NCI-H1105 (cell line): ENCODE measurements at places on chromosomes 7 and 10.

- DNase-seq = no peak
These were observed 560.5 kb upstream of the GALNT17 start for GRCh38 chr7:70571403-70571934.

DNA sequence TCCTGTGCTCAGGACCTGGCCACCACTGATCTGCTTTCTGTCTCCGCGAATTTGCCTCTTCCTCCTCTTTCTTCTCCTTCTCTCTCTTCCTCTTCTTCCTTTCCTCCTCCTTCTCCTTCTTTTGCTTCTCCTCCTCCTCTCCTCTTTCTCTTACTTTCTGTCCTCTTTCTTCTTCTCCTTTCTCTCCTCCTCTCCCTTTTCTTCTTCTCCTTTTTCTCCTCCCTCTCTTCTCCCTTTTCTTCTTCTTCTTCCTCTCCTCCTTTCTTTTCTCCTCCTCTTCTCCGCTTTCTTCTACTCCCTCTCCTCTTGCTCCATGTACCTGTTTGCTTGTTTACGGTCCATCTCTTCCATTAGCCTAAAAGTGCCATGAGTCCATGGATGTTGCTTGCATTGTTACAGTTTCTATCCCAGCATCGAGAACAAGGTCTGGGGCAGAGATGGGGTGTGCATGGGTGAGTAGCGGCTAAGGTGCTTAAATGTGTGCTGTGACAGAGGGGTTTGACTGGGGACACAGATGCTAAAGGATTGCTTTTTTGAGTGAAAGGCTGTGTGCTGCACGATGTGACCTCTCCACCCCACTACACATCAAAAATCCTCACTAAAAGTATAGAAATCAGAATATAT, 7.7 kb downstream of the SH2D4B start:
- no peak for DNase-seq

- no peak for DNase-seq
These were observed 152.4 kb upstream of the TRIM24 start for GRCh38 chr7:138307633-138308032.

GRCh38 chr7:73358590-73359275, 30.8 kb downstream of the FKBP6 start:
- no peak for DNase-seq

- no peak for DNase-seq
These were observed 9.0 kb upstream of the FKBP9 start for GRCh38 chr7:32948202-32948601.

GRCh38 chr7:140005341-140005740, 57.4 kb downstream of the PARP12 start:
- no peak for DNase-seq

DNA sequence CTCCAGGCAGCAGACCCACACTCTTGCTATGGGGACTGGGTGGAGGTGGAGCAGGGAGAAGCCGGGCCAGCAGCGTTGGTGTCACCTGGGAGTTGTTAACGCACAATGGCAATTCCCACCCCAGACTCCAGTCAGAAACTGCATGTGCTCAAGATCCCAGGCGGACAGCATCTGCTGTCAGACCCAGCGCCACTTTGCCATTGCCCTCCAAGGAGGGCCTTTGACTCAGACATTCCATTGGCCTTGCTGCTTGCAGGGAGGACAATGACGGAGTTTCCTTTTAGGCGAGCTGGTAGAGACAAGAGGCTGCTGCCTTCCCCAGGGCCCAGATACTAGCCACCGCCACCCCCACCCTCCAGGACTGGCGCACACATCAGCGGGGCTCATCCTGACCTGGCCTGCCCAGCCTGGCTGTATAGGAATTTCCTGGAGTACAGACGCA, 34.5 kb downstream of the ZNF775 start:
- no peak for DNase-seq

DNA sequence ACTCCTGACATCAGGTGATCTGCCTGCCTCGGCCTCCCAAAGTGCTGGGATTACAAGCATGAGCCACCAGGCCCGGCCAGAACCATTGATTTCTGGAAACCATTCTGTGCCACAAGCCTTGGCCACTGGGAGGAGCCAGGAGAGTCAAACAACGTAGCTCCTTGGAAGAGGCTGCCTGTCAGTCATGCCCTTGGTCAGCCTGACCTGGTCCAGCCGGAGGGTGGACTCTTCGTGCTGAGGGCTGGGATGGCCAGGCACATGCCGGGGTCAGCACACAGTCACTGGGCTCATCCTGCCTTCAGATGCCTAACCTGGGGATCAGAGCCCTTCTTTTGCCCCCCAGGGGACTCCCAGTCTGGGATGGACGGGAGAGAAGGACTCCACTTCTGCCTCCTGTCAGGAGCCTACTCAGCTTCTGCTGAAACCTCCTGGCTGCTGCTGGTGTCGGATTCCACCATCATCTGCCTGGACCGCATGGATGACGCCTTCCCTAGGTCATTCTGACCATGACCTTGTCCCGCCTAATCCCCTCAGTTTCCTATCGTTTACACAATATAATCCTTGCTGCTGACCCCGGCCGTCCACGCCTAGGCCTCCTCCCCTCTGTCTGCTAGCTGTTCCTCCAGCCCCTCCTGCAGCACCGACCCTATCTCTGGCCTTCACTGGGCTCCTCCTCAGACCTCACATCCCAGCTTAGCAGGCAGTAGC, 30.4 kb downstream of the TMEM270 start:
- no peak for DNase-seq

GRCh38 chr7:41925946-41926345, 223.1 kb upstream of the INHBA start:
- DNase-seq = no peak

GRCh38 chr10:93342921-93343320, 139.2 kb downstream of the MYOF start:
- no peak for DNase-seq

GRCh38 chr10:133124357-133125211, 35.4 kb upstream of the KNDC1 start:
- DNase-seq = no peak

DNA sequence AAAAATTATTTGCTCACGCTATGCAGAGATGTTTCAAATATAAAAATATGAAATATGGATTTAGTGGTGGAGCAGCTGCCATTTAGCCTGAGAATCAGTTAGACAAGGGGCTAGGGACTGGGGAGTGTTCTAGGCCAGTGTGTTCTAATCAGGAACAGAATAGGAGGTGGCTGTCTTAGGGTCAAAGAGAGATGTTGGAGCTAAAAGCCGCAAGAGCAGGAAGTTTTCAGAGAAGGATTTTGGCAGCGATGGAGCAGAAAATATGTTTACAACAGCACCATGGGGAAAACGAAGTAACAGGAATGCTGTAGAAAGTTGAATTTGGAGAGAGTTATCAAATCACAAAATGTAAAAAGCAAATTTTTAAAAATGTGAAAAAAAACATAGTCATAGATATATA, 314.0 kb upstream of the SEMA3A start:
- no peak for DNase-seq

- no peak for DNase-seq
These were observed 3.7 kb upstream of the PRKAR1B start for GRCh38 chr7:730501-731439.

DNA sequence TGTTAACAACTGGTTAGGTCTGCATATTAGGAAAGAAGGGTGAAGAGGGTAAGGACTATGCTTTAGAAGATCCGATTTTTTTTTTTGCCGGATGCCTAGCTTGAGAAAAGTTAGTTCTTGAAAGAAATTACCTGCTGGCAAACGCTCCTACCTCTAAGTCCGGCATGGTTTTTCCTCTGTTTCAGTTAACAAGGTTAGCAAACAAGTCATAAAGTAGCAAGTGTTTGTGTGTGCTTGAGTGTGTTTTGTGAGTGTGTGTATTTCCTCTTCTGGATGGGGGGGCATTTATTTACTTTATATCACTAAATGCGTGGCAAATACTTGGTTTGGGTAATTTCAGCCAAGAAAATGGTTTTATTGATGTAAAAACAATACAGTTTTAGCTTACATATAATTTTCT, 195.6 kb downstream of the SUGCT start:
- no peak for DNase-seq

GRCh38 chr10:92574548-92575261, 812 bp upstream of the IDE start:
- peak; percentile 28 for DNase-seq

- no peak for DNase-seq
These were observed 26.4 kb downstream of the MAPK8 start for GRCh38 chr10:48332871-48333216.

- no peak for DNase-seq
These were observed 4.1 kb upstream of the FUOM start for GRCh38 chr10:133361773-133362441.

GRCh38 chr7:44244282-44244681, 43.5 kb downstream of the YKT6 start:
- no peak for DNase-seq

GRCh38 chr7:3301831-3302618, 973 bp downstream of the SDK1 start:
- DNase-seq = peak; percentile 51

- no peak for DNase-seq
These were observed 84.5 kb upstream of the DUSP5 start for GRCh38 chr10:110413049-110413783.

DNA sequence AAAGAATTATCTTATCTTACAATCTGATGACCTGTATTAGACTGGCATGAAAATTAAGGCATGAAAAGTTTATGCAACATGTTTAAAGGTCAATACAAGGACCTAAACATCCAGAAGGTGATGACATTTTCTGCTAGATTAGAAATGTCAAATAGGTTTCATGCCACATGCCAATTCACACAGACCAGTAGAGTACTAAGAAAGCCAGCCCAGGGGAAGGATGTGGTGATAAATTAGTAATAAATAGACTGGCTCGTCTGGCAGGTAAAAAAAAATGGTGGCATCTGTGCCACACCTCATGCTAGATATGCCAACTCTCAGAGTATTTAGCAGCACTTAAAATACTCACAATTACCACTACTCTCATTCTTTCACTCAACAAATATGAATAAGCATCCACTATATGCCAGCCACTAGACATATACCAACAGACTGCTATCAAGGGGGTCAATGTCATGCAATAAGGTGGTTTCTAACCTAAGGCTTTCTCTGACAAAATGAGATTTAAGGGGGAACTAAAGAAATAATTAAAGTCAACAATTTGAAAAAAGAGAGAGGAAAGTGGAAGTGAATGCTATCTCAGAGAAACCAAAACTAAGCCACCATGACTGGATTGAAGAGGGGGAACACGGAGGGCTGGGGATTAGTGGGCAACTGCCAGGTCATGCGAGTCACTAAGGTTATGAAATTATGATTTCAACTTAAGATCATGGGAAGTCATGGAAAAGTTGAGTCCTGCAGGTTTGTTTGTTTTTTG, 83.5 kb downstream of the SGMS1 start:
- DNase-seq = no peak

DNA sequence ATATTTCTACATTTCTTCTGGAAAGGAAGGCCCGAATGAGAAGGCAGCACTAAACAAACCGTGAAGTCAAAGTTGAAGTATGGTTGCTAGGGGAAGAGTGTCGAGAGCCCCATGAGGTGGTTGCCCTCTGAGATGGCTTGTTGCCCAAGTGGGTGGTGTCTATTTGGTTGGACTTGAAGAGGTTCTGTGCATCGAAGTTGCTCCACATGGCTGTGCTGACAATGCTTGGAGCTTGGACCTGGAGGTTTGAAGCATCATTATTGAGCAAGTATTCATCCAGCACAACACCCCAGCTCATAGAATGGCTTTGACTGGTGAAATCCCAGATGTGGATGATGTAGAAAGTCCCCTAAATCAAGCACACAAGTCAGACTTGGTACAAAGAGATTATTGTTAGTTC, 165.2 kb upstream of the CDCA7L start:
- DNase-seq = no peak

DNA sequence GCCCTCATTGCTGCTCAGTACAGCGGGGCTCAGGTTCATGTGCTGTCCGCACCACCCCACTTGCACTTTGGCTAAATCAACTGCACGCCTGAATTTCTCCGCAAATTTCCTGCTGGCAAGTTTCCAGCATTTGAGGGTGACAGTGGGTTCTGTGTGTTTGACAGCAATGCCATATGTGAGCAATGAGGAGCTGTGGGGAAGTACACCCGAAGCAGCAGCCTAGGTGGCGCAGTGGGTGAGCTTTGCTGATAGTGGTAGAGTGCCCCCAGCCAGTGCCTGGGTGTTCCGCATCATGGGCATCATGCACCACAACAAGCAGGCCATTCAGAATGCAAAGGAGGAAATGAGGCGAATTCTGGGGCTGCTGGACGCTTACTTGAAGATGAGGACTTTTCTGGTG, 103.9 kb upstream of the POT1 start:
- DNase-seq = no peak

DNA sequence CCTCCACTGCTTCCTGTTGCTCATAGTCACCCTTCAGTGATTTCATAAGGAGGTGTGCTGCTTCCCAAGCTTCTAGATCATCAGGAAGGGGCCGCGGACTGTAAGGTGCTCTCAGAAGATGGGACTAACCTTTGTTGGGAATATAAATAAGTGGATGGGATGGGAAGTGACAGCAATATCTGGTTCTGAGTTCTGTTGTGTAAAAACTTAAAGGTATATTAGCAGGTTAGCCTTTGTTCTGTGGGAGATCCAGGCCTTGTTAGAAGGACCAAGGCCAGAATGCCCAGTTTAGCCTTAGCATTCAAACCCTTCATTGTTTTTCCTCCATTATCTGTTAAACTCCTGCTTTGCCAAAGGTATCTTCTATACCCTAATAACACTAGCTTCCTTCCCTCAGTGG, 12.4 kb downstream of the BUB3 start:
- DNase-seq = no peak

DNA sequence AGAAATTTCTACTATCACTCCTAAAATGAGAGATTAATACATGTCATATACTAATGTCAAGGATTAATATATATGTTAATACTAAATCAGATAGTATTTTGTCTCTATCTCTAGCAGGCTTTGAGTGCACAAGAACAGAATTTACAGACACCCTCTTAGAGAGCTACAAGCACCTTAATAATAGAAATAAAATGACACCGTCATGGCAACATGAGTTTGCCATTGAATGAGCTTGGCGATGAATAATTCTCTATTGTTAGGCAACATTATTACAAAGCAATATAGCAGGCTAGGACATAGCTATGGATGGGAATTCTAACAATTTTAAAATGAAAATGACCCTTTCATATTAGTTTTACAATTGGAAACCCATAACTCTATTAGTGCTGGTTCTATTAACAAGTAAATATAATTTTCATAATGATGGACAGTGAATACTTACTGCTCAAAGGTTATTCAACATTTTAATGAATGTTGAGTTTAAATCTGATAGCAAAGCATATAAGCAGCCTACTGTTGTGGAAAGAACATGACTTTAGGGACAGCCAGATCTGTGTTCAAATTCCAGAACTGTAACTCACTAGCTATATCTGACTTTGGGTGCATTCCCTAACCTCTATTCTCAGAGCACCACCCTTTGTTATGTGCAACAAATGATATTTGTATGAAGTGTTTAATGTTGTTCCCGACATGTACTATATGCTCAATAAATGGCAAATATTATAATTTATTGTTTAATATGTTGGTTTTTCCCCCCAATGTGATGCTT, 184.5 kb upstream of the DKK1 start:
- DNase-seq = no peak
